ENCODE measurements at places on chromosomes 6 and 20.

- DNase-seq: no peak
Observed at GRCh38 chr20:58883241-58883691, 30.8 kb downstream of the GNAS start.

DNA sequence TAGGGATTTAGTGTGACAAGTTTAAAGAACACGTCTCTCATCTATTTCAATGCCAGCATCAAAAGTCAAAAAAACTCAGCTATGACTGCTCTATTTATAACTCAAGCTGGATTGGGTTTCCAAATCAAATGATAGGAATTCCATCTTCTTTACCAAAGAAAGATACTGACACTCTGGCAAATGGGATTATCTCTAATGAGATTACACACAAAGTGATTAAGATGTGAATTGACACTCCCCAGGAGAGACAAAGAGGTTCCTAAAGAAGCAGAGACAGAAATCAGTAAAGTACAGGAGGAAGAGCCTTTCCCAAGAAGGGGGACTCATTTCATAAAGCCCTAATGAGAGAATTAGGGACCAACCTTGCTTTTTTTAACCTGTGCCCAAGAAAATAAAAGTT lies 92.1 kb downstream of the ID4 start:
- DNase-seq: no peak

DNA sequence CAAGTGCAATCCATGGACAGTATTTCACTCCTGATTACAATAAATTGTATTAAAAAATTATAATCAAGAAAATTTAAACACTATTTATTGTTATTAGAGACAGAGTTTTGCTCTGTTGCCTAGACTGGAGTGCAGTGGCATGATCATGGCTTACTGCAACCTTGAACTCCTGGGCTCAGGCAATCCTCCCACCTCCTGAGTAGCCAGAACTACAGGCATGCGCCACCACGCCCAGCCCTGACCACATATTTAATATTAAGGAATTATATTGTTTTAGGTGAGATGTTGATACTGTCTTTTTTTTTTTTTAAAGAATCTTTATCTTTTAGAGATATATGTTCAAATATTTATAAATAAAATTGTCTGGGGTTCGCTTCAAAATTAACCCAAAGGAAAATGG lies 14.6 kb downstream of the LCA5 start:
- DNase-seq: no peak

DNA sequence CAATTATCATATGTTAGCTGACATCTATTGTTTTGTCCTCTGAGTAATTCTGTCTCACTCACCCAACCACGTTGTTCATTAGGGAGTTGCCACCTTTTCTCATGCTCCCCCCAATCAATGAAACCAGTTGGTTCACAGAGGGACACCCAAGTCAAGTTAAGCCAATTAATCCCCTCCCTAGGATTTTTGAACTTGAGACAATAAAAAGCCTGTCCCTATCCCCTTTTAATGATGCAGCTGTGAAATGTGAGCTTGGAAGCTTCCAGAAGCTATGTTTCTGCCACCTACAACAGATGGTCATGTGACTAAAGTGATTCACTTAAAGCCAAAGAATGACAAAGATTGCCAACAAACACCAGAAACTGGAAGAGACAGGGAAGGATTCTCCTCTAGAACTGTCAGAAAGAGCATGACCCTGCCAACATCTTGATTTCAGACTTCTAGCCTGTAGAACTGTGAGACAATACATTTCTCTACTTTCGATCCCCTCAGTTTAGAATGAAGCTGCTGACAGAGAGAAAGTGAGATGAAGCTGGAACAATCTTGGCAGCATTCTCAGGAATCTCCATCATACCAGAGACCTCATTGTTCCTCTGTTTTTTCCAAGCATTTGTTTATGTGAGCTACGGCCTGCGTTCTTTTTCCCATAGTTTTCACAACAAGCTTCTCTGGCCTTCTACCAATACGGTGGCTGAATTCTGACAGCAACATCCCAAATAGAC lies 57.8 kb upstream of the TPD52L1 start:
- DNase-seq: no peak

GRCh38 chr20:10784554-10785183 lies 110.9 kb upstream of the JAG1 start:
- DNase-seq: no peak

GRCh38 chr6:121666814-121667213 lies 231.4 kb downstream of the GJA1 start:
- no peak for DNase-seq

DNA sequence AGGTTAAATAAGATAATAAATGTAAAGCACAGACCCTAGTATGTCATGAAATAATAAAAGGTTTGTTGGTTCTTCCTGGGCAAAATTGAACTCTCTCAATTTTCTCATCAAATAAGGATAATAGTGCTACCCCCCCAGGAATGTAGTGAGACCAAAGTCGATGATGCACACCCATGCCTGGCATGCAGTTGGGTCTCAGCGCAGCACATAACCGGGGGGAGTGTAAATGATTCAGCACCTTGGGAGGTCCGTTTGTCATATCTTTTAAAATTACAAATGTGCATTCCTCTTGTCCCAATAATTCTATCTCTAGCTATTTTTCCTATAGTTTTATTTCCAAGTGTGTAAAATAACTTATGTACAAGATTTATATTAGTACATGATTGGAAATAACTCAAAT lies 31.3 kb upstream of the CCDC167 start:
- no peak for DNase-seq

- no peak for DNase-seq
Observed at GRCh38 chr6:14243597-14243996, 126.0 kb downstream of the CD83 start.

GRCh38 chr6:129908356-129908755 lies 47.2 kb upstream of the TMEM244 start:
- DNase-seq: no peak
